ENCODE measurements at places on chromosomes 2 and 18.

GRCh38 chr2:154698296-154698720, at the start of gene KCNJ3:
Gene KCNJ3, plus strand, starts transcription at chr2:154698695. Its CDS starts 81 bp downstream, at chr2:154698776.
- no peak for DNase-seq

GRCh38 chr2:38463752-38464151, 86.7 kb upstream of the ATL2 start:
- no peak for DNase-seq

GRCh38 chr18:2559249-2559648, 12.1 kb downstream of the METTL4 start:
- no peak for DNase-seq

DNA sequence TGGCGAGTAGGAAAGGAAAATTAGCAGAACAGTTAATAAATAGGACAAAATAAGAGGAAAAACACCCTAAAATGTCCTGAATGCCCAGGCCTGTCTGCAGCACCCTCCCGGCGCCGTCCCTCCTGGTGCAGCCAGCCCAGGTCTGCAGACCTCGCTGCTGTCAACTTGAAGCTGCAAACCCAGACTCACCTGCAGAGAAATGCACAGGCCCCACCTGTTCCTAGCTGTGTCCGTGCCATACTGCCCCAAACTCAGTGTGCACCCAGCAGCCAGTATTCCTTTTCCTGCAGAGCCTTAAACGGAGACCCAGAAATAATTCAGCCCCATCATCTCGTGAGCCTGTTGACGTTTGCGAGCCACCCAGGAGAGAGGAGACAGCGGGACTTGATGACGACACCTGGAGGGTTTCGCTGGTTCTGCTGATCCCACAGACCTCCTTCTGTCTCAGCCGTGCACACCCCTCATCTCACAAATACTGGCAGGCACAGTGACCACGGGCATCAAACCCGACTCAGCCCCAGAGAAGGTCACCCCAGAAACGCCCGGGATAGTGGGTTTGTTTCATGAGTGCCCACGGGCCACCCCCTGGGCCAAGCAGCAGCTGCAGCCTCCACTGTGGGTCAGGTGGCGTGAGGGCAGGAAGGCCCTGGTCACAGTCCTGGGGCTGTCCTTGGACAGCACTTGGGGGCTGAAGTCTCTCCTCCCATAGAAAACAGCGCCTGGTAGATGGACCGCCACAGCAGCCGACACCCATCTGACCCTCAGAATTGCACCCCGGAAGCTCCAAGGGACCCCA, 239.5 kb upstream of the SALL3 start:
- no peak for DNase-seq

DNA sequence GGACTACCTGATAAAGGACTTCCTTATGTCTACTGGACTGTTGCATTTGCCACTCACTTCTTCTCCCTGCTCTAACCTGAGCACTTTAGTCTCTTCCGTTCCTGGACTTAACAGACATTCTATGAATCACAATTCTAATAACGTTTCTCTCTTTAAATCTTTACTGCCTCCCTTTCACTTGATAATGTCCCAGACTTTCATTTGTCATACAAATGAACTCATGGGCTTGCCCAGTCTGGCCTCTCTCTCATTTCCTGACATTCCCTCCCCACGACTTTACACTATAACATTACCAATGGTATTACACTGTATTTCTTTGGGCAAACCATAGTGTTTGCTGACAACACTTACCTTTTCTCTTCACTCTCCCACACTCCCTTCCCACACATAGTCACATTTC, 540.7 kb upstream of the TMEFF2 start:
- no peak for DNase-seq
